ENCODE measurements at places on chromosomes 3 and 15.

DNA sequence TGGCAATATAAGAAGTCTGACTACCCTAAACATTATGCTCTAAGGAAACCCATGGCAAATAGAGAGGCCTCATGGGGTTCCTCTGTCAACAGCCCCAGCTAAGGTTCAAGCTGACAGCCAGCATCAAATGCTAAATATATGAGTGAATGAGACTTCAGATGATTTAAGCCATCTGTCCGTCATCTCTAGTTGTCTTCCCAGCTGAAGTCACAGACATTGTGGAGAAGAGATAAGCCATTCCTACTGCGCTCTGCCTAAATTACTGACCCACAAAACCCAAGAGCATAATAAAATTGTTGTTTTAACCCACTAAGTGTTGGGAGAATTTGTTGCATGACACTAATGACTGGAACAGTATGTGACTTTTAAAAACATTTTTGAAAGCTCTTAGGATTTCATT is 87.3 kb upstream of the IGSF10 start:
- no peak for DNase-seq

- no peak for DNase-seq
Measured at GRCh38 chr3:100789579-100789978, 80.3 kb downstream of the TFG start.

- no peak for DNase-seq
Measured at GRCh38 chr3:168386301-168386700, 290.6 kb upstream of the GOLIM4 start.

- no peak for DNase-seq
Measured at GRCh38 chr3:177374323-177374722, 177.0 kb upstream of the TBL1XR1 start.

DNA sequence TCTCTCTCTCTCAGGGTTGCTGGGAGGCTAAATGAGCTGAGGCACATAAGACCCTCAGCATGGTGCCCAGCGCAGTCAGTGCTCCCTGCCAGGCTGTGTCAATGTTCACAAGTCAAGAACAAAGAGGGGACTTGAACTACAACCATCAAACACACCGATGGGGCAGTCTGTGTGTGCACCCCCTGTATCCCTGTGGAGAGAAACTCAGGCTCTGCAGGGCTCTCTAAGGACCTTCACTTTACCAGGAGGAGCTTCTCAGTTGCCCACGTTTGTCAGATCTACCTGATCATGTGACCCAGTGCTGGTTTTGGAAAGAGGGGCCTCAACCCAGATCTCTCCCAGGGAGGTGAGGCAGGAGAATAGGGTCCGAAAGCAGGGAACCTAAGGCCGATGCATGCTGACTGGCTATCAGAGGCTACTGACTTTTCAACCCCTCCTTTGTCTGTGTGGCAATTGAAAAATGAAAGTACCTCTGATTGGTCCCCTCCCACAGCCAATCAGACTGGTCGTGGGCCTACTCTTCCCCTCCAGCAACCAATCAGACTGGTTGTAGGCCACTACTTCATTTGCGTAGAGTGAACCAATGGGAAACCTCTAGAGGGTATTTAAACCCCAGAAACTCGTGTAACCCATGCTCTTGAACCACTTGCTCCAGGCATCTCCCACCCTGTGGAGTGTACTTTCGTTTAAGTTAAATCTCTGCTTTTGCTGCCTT is 34.0 kb downstream of the RHCG start:
- DNase-seq, result peak; percentile 21

All from small intestine (tissue), 16 donors.